Glutamatergic neuron (in vitro differentiated cells): ENCODE measurements at places on chromosomes 4 and X. TPM values are rescaled to one million over a fixed set of nuclear protein-coding genes. Genes with fewer than 3 reads are reported as not detected.

Gene TRPC5OS
- not detected for total RNA-seq

Gene MAGEC3
- total RNA-seq: not detected

Gene PTTG2
- total RNA-seq: not detected

Gene TGIF2LX
- total RNA-seq: not detected

Gene SMIM43
- total RNA-seq: not detected

Gene MAGEB17
- not detected for total RNA-seq

Gene CTAG1B
- not detected for total RNA-seq

Gene HCFC1
- 84.0 TPM for total RNA-seq

Gene GLOD5
- not detected for total RNA-seq

Gene PNMA6F
- total RNA-seq: not detected

Gene CT47B1
- total RNA-seq: not detected

Gene NHS
- 9.1 TPM for total RNA-seq

Gene SLC9B1
- total RNA-seq: 3.1 TPM

Gene PLXNA3
- total RNA-seq: 458 TPM

Gene ZDHHC9
- total RNA-seq: 62.0 TPM

Gene NLGN4X
- total RNA-seq: 40.9 TPM

Gene RNF128
- total RNA-seq: not detected

Gene VCX3B
- total RNA-seq: not detected

Gene TMEM156
- not detected for total RNA-seq

Gene IL1RAPL1
- total RNA-seq: 0.66 TPM

Gene CSAG2
- total RNA-seq: not detected

Gene ITIH6
- total RNA-seq: not detected

Gene OGT
- total RNA-seq: 185 TPM

Gene GPR143
- total RNA-seq: not detected

Gene CT45A10
- total RNA-seq: not detected

Gene NMU
- 9.4 TPM for total RNA-seq

Gene SPANXD
- total RNA-seq: not detected

Gene AGA
- total RNA-seq: 7.4 TPM

Gene SSX4
- 0.71 TPM for total RNA-seq

Gene NHSL2
- 7.3 TPM for total RNA-seq

Gene PRRG1
- 4.4 TPM for total RNA-seq

Gene DRP2
- 0.51 TPM for total RNA-seq

Gene ARHGAP36
- total RNA-seq: 0.27 TPM

Gene PDS5A
- total RNA-seq: 66.0 TPM

Gene SH2D1A
- not detected for total RNA-seq

Gene UGT2B15
- total RNA-seq: not detected

Gene CENPU
- total RNA-seq: 18.0 TPM

Gene IGFBP7
- not detected for total RNA-seq

Gene MMRN1
- not detected for total RNA-seq

Gene DUSP21
- total RNA-seq: not detected

Gene LEF1
- 0.98 TPM for total RNA-seq
